ENCODE measurements at places on chromosomes 6 and 20. TPM values are rescaled to one million over a fixed set of nuclear protein-coding genes. Genes with fewer than 3 reads are reported as not detected.
A peak's percentile ranks its signal among the peaks of the same experiment; 100 is the strongest.

DNA sequence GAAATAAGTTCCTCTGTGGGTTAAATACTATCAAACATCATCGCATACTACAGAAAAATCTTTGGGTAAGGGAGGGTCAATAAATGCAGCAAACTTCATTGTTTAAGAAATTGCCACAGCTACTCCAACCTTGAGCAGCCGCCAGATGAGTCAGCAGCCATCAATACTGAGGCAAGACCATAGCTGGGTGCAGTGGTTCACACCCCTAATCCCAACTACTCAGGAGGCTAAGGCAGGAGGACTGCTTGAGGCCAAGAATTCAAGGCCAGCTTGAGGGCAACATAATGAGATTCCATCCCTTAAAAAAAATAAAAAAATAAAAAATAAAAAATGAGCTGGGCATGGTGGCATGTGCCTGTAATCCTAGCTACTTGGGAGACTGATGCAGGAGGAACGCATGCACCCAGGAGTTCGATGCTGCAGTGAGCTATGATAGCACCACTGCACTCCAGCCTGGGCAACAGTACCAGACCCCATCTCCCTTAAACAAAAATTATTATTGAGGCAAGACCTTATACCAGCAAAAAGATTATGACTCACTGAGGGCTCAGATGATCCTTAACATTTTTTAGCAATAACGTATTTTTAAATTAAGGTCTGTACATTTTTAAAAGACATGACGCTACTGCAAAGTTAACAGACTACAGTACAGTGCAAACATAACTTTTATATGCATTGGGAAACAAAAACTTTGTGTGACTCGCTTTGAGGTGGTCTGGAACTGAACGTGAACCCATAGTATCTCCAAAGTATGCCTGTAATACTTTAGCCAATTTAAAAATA lies 8.8 kb downstream of the SRPK1 start:
- H3K36me3 ChIP-seq, result peaks cover 80% of the 10 kb centered on the region
- DNase-seq, result no peak
- H3K27me3 ChIP-seq, result no peaks in the 10 kb centered on the region
- no peak overlapping the region for H3K27ac ChIP-seq
- H3K4me1 ChIP-seq, result no peaks in the 10 kb centered on the region
- no peak overlapping the region for H3K4me3 ChIP-seq

LY6G6C gene
- 0.24 TPM for total RNA-seq

GRCh38 chr6:90939906-90940305 lies 353.0 kb upstream of the MAP3K7 start:
- no peak overlapping the region for H3K27ac ChIP-seq
- H3K36me3 ChIP-seq, result no peaks in the 10 kb centered on the region
- no peaks in the 10 kb centered on the region for H3K27me3 ChIP-seq
- DNase-seq, result no peak
- no peaks in the 10 kb centered on the region for H3K4me1 ChIP-seq

DNA sequence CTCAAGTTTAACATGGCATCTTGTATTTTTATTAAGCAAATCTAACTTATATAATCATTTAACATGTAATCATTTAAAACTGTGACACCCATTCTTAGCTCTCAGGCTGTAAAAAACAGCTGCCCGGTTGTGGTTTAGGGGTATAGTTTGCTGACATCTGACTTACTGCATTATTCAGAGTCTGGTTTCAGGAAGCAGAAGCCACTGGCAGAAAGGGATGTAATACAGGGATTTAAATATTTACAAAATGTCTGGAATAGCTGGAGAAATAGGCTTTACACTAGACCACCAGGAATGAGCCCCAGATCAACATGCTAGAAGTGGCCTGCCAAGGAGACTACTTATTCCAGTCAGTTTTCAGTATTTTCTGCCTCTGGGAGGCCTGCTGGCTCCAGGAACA lies 421.1 kb downstream of the CD109 start:
- H3K27ac ChIP-seq, result no peak overlapping the region
- no peak for DNase-seq
- H3K27me3 ChIP-seq, result no peaks in the 10 kb centered on the region
- H3K4me3 ChIP-seq, result no peak overlapping the region
- no peaks in the 10 kb centered on the region for H3K4me1 ChIP-seq
- no peaks in the 10 kb centered on the region for H3K36me3 ChIP-seq

CST1 gene
- 1.9 TPM for total RNA-seq

GRCh38 chr6:11094411-11094851 lies 797 bp downstream of the SMIM13 start:
- peaks cover 10% of the 10 kb centered on the region for H3K36me3 ChIP-seq
- H3K4me3 ChIP-seq, result peak overlapping the region; percentile 94
- H3K27ac ChIP-seq, result no peak overlapping the region
- peaks cover 4% of the 10 kb centered on the region for H3K4me1 ChIP-seq

SLC17A1 gene
- total RNA-seq, result not detected

GRCh38 chr6:2517855-2518473 lies 232.8 kb downstream of the MYLK4 start:
- H3K36me3 ChIP-seq, result peaks cover under 1% of the 10 kb centered on the region
- DNase-seq, result no peak
- no peaks in the 10 kb centered on the region for H3K27me3 ChIP-seq
- no peak overlapping the region for H3K27ac ChIP-seq
- no peak overlapping the region for H3K4me3 ChIP-seq

GRCh38 chr20:46058599-46059281 lies 29.7 kb downstream of the SLC12A5 start:
- peak overlapping the region; percentile 80 for H3K4me3 ChIP-seq
- peaks cover 25% of the 10 kb centered on the region for H3K27me3 ChIP-seq
- DNase-seq, result peak; percentile 74

- H3K4me1 ChIP-seq, result no peaks in the 10 kb centered on the region
- no peaks in the 10 kb centered on the region for H3K27me3 ChIP-seq
- no peak overlapping the region for H3K4me3 ChIP-seq
- H3K36me3 ChIP-seq, result no peaks in the 10 kb centered on the region
- H3K27ac ChIP-seq, result no peak overlapping the region
- no peak for DNase-seq
Measured at GRCh38 chr20:8756410-8756809, 312.5 kb upstream of the PLCB4 start.

HMGCLL1 gene
- total RNA-seq, result 0.24 TPM

DNA sequence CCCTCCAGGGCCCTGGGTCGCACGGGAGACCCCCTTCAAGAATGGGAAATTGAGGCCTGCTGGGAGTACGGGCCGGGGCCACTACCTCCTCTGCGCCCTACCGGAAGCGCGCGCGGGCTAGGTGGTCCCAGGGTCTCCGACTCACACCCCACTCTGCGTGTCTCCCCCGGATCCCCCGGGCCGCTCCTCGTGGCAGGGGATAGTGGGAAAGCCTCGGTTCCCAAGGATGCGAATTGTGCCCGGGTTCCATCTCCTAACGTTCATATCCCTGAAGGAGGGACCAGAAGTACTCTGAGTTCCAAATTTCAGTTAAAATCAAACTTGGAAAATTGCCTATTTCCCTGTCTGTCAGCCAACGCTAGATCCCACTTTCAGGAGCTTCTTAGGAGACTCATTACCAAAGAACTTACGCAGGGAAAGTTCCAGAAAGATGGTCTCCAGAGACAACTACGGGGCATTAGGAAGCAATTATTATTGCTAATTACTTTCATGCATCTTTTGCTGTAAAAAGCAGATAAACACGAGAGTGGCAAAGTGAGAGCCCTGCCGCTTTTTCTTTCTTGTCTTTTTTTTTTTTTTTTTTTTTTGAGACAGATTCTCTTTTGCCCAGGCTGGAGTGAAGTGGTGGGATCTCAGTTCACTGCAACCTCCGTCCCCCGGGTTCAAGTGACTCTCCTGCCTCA lies 858 bp downstream of the FAM83D start:
- H3K4me3 ChIP-seq, result peak overlapping the region; percentile 94
- peaks cover 2% of the 10 kb centered on the region for H3K4me1 ChIP-seq
- H3K36me3 ChIP-seq, result peaks cover 15% of the 10 kb centered on the region
- DNase-seq, result no peak

DNA sequence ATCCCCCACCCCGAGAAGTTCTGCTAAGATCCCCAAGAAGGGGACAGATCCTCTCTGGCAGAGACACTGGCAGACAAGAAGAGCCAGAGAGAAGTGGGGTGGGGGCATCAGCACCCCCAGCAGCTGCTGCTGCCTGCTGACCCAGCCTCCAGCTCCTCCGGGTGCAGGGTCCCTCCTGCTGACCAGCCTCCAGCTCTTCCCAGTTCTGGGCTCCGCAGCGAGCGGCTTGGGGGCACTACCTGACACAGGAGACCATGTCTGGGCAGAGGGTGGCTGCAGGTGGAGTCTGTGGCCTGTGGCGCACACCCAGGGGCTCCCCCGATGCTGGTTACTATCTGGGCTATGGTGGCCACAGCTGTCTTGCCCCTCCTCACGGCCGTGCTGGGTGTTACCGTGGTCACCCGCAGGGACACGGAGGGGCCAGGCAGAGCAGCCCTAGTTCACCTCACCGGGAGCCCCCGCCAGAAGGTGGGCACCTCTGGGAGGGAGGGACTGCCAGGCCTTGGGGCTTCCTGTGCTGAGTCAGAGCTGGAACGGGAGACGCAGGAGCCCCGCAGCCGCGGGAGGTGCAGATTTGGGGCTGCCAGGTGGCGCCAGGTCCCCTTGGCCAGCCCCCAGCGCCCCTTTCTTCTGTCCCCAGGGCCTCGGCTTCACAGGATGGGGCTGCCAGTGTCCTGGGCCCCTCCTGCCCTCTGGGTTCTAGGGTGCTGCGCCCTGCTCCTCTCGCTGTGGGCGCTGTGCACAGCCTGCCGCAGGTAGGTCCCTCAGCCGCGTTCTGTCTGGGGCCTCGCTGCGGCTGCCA lies 630 bp downstream of the LIME1 start:
- H3K36me3 ChIP-seq, result peaks cover 18% of the 10 kb centered on the region
- DNase-seq, result peak; percentile 57
- no peak overlapping the region for H3K4me3 ChIP-seq
- H3K27ac ChIP-seq, result no peak overlapping the region

LCA5 gene
- total RNA-seq, result 2.3 TPM

- no peaks in the 10 kb centered on the region for H3K27me3 ChIP-seq
- no peaks in the 10 kb centered on the region for H3K36me3 ChIP-seq
- H3K4me1 ChIP-seq, result peaks cover 9% of the 10 kb centered on the region
- no peak overlapping the region for H3K4me3 ChIP-seq
Measured at GRCh38 chr6:41894366-41895299, 542 bp downstream of the USP49 start.

ZNF165 gene
- 5.8 TPM for total RNA-seq

PDYN gene
- total RNA-seq, result 0.59 TPM

GRCh38 chr6:110216140-110216539 lies 35.9 kb downstream of the CDC40 start:
- no peaks in the 10 kb centered on the region for H3K27me3 ChIP-seq
- H3K36me3 ChIP-seq, result peaks cover 51% of the 10 kb centered on the region
- no peak for DNase-seq
- H3K27ac ChIP-seq, result no peak overlapping the region
- no peak overlapping the region for H3K4me3 ChIP-seq
- H3K4me1 ChIP-seq, result no peaks in the 10 kb centered on the region

GRCh38 chr20:50842821-50843220 lies 48.0 kb downstream of the BCAS4 start:
- H3K27me3 ChIP-seq, result no peaks in the 10 kb centered on the region
- no peak overlapping the region for H3K4me3 ChIP-seq
- no peaks in the 10 kb centered on the region for H3K4me1 ChIP-seq
- no peak overlapping the region for H3K27ac ChIP-seq
- no peaks in the 10 kb centered on the region for H3K36me3 ChIP-seq
- no peak for DNase-seq

- DNase-seq, result no peak
- H3K4me3 ChIP-seq, result peak overlapping the region; percentile 6
- no peak overlapping the region for H3K27ac ChIP-seq
- H3K36me3 ChIP-seq, result peaks cover 19% of the 10 kb centered on the region
- H3K4me1 ChIP-seq, result peaks cover 28% of the 10 kb centered on the region
Measured at GRCh38 chr6:15259766-15260098, 13.9 kb downstream of the JARID2 start.

DNA sequence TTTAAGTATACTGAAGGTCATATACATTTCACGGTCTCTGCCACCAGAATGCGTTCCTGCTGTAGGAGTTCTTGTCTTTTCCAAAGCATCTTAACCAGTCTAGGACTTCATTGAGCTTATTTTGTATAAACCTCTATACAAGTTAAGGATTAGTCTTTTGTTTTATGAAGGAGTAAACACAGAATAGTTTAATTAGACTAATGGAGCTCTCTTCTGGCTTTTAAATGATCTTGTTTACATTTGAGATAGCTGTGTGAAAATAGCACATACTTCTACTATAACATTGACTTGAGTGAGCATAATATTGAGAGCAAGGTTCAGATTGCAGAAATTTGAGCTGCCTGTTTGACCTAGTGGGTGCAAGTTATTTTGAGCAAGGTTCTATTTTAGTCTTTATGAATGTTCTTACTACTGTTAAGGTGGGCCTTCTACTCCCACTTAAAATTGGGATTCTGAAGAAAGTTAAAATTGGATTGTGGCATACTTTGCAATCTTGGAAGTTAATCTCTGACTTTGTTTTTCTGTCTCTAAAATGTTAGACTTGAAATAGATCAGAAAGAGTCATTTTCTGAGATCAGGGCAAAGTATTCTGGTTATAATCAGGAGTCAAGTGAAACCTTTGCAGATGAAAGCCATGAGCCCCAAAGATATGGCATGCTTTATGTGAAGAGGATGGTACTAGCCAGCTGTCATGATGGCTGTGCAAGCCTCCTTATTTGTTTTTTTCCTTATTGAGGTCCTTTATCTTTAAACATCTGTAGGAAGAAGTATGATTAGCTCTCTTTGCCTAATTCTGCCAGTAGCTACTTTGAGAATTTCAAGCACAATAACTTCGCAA lies 41.8 kb downstream of the RPRD1B start:
- DNase-seq, result no peak
- H3K27ac ChIP-seq, result no peak overlapping the region
- H3K36me3 ChIP-seq, result peaks cover 43% of the 10 kb centered on the region
- no peak overlapping the region for H3K4me3 ChIP-seq
- no peaks in the 10 kb centered on the region for H3K27me3 ChIP-seq

DNA sequence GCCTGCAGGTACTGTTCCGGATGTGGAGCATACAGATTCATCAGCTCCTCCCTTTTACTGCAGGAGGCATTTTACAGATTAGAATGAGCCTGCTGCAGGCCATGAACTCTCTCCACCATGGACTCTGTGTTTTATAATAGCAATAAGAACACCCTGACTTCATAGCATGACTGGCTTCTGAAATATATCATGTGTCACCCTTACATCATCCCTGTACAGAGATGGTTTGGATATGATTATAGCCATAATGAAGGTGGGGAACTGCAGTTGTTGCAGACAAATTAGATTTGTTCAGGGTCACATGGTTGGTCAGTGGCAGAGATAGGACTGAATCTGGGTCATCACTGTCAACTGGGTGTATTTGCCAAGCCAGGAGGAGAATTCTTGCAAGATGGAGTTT lies 100.7 kb downstream of the FOXO3 start:
- H3K4me1 ChIP-seq, result 0 out of 2 replicates have a peak, but pooled peaks cover 2% of the 10 kb centered on the region
- H3K4me3 ChIP-seq, result no peak overlapping the region
- DNase-seq, result no peak

ADGRF5 gene
- not detected for total RNA-seq

SLC26A8 gene
- total RNA-seq, result 0.09 TPM
